ENCODE measurements at places on chromosomes 2 and 18.

GRCh38 chr2:228067309-228067708, 114.2 kb downstream of the SPHKAP start:
- no peak for DNase-seq

GRCh38 chr18:80136679-80137078, 27.6 kb downstream of the ADNP2 start:
- DNase-seq = no peak

DNA sequence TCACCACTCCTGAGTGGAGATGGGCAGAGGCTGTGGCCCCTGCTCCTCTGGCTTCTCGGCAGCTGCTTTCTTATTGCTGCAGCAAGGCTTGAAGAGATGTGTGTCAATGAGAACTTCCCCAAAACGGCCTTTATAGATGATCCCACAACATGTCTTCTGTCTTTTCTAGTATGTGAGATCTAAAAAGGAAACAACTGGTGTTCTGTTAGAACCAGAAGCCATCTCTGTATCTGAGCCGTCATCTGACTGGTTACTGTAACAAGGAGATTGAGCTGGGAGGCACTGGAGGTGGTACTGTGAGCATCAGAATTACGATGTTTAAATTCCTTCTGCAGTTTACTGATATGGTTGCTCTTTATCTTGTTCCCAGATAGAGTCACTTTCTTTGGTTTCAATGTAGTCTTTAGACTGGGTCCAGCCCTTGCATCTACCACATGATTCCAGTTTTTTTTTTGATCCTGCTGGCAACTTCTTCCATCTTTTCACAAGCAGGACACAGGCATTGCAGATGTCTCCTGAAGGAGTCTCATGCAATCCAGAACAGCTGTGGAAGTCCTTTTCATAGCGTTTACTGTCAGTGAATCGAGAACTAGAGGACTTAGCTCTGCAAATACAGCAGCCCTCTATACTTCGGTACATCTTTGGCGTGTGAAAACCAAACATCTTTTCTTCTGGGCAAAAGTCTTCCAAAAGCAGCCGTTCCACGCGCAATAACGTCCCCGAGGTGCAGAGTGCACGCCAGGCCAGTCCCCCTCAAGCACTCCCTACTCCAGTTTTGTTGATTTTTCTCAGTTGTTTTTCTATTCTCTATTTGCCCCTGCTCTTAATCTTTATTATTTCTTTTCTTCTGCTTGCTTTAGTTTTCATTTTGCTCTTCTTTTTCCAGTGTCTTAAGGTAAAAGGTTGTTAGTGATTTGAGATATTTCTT, 29.7 kb downstream of the TAF4B start:
- no peak for DNase-seq

- DNase-seq = peak; percentile 87
These were observed 5.9 kb upstream of the MRPL19 start for GRCh38 chr2:75640621-75641121.

DNA sequence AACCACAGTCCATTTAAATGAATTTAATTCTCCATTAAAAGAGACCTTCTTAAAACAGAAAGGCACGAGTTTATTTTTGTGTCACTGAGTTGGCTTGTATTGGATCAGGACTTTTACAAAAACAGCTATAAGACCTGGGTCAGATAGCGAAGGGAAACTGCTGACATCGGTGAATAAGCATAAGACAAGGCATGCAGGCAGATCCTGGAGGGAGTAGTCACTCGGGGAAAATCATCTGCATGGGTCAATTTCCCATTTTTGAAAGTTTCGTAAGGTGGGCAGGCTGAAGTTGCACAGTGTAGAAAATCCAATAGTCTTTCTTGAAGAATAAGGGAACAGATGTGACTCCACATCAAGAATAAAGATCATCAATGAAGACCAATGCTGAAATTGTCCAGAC, 12.9 kb downstream of the IL36B start:
- DNase-seq = no peak

DNA sequence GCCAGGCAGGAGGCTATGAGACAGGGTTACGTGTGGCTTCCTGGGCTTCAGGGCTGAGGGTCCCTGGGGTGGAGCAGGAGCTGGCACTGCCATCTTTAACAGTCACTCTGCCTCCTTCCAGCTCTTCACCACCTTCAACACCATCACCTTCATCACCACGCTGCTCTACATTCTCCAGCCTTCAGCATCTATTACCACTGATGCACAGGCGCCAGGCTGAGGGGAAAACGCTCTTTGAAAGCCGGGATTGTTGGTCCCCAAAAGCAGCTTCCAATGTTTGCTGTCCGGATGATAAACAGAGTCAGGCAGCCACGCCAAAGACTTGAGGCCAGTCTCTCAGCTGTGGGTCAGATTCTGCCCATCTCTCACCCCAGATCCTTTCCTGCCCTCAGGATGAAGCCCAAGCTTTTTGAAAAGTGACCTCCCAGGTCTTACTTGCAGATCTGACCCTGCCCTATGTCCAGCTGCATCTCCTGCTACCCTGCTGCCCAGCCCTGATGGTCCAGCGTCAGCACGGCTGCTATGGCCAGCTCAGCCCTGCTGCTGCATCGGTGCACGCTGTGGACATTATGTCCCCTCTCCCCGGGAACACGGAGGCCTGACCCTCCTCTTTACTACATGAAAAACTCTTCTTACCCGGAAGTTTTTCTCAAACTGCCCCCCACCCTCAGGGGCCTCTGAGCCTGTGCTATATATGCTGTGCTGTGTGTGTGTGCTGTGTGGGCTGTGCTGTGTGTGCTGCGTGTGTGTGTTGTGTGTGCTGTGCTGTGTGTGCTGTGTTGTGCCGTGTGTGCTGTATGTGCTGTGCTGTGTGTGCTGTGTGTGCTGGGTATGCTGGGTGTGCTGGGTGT, 31.2 kb upstream of the MAL start:
- no peak for DNase-seq

DNA sequence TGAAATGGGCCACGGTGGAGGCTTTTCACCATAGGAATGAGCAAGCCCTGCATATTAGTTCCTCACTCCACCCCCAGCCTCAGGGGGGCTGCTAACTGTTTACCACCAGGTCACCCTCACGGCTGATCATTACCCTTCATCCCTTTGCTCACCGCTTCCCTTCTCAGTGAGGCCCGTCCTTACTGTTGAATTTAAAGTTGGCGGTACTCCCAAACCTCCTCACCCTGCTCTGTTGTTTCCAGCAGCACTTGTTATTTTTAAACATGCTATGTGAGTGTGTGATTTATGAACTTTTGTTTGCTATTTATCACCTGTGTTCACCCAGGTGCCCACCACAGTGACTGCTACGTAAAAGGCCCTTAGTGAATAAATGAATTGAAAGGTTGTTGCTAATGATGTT, 243.6 kb downstream of the ZNF407 start:
- peak; percentile 13 for DNase-seq

GRCh38 chr18:10481831-10482230, 27.4 kb downstream of the APCDD1 start:
- DNase-seq = no peak

DNA sequence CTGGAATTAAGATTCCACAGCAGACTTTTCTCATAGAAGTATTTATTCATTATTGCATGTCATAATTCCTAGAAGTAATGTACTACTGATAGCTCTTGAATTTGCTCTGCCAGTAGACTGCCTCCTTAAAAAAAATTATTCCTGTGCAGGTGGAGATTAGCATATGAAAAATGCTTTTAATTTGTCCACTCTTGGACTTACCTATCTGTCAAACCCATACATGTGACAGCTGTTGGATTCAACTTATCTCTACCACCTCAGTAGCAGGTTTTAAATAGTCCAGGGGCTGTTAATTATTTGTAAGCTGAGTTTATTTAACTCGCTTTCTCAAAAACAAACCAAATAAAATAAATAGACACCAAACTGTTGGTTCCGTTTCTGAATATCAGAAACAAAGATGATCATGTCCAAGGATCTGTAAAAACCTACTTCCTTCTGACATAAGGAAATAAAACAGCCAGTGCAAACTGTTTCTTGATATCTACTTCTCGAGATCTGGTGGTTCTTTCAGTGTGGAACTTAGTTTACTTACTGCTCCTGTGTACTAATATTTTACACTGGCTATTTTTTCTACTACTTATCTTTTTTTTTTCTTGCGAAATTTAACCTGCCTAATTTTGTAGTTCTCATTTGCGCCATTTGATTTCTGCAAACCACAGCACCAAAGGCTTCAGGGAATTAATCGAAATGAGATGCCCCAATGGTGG, 44.2 kb downstream of the ZEB2 start:
- DNase-seq = no peak

DNA sequence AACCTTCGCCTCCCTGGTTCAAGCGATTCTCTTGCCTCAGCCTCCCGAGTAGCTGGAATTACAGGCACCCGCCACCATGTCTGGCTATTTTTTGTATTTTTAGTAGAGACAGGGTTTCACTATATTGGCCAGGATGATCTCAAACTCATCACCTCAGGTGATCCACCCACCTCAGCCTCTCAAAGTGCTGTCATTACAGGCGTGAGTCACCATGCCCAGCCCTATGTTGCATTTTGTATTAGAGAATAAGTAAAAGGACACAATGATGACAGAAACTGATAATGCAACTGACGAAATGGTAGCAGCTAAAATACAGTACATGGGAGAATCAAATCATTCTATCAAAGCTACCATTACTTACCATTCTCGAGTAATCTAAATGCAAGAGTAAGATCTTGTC, 276.7 kb downstream of the DSEL start:
- DNase-seq = no peak

- peak; percentile 78 for DNase-seq
These were observed 34.1 kb downstream of the SS18 start for GRCh38 chr18:26056291-26056690.

- no peak for DNase-seq
These were observed 32.9 kb downstream of the RTP5 start for GRCh38 chr2:241902357-241902991.

DNA sequence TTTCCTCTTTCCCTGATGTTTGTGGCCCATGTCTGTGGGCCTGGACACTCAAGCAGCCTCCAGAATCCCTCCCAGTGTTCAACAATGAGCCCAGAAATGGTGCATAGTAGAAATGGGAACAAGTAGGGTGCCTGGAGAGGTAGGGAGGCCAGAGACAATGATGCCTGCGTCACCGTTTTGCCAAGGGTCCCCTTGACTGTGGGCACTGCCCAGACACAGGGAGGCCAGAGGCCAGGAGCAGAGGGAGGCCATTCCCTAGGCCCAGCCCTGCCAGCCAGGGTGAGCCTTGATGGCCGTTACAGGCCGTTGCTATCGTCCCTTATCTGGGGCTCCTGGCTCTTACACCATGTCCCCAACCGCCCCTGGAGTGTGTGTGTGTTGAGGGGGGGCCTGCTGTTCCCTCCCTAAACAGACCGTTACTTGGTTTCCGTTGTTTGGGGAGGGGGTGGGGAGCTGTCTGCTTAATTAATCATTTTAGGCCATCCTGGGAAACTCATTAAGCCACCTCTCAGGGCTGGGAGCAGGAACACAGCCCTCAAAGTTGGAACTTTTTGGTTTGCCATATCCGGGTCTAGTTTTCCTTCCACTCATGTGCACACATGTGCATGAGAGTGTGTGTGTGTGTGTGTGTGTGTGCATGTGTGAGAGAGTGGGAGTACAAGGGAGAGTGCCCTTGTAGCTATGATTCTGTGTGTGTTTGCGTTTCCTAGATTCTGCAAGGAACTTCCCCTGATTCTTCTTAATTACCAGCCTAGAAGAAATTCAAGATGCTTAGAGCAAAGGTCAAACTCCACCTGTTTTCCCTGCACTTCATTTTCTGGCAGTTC, 135.2 kb upstream of the HAAO start:
- no peak for DNase-seq

GRCh38 chr2:240783819-240784621, 36.0 kb downstream of the KIF1A start:
- no peak for DNase-seq

GRCh38 chr18:70452501-70452900, 163.7 kb downstream of the SOCS6 start:
- no peak for DNase-seq

GRCh38 chr2:211204456-211204855, 648.1 kb downstream of the CPS1 start:
- DNase-seq = no peak

GRCh38 chr2:217108086-217108485, 248.2 kb upstream of the TNP1 start:
- no peak for DNase-seq

DNA sequence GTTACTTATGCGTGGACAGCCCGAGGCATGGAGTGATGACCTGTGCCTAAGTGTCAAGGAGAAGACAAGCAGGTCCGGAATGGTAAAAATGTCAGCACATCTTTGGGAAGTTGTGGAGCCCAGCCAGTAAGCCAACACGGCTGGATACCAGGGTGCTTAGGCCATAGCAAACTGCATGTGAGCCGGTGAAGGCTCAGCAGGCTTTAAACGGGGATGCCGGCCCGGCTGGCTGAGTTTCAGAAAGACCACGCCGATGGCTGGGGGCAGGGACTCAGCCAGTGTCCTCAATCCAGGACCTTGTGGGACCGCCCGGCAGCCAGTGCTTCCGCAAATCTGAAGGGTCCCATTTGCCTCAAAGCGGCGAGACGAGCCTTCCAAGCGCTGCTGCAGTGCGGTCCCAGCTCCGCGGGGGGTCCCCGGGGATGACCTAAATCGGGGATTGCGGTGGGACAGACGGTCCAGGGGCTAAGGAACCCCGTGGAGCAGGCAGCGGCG, 946 bp upstream of the AGAP1 start:
- peak; percentile 63 for DNase-seq

GRCh38 chr2:20617892-20618467, 32.9 kb downstream of the HS1BP3 start:
- DNase-seq = peak; percentile 99

DNA sequence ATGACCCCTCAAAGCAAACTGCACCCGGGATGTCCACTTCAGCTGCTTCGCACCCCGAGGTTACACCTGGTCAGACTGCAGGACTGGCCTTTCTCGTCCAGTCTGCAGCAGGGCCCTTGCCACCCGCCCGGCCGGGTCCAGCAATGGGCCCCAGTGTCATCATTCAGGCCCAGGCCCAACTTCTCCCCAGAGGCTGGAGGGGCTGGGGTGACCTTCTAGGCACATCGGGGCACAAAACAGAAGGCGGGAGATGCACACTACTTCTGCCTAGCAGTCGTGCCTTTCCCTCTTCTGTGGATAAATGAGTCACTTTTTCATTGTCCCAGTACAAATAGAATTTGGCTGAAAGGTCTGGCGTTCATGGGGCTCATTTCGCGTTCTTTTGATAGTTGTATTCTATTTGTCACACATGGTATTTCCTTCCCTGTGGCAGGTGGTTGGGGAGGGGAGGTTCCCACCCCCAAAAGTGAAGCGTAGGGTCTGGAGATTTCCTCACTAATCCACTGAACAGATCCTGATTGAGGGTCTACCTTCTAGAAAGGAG, 56.9 kb upstream of the ID2 start:
- DNase-seq = no peak

Data from choroid plexus epithelial cell (primary cell).